ENCODE measurements at places on chromosomes 1 and 21. TPM values are rescaled to one million over a fixed set of nuclear protein-coding genes. Genes with fewer than 3 reads are reported as not detected.

Gene PPP2R5A
- total RNA-seq = 38.7 TPM

Gene SPRR2F
- not detected for total RNA-seq

Gene LENEP
- total RNA-seq = not detected

Gene CLEC20A
- 1.5 TPM for total RNA-seq

Gene NLRP3
- total RNA-seq = 2.4 TPM

GRCh38 chr1:217553949-217554509 lies 76.9 kb downstream of the GPATCH2 start:
- H3K4me1 ChIP-seq = no peaks in the 10 kb centered on the region
- H3K27ac ChIP-seq = no peak overlapping the region
- H3K36me3 ChIP-seq = no peaks in the 10 kb centered on the region
- H3K27me3 ChIP-seq = no peaks in the 10 kb centered on the region
- H3K4me3 ChIP-seq = no peak overlapping the region

DNA sequence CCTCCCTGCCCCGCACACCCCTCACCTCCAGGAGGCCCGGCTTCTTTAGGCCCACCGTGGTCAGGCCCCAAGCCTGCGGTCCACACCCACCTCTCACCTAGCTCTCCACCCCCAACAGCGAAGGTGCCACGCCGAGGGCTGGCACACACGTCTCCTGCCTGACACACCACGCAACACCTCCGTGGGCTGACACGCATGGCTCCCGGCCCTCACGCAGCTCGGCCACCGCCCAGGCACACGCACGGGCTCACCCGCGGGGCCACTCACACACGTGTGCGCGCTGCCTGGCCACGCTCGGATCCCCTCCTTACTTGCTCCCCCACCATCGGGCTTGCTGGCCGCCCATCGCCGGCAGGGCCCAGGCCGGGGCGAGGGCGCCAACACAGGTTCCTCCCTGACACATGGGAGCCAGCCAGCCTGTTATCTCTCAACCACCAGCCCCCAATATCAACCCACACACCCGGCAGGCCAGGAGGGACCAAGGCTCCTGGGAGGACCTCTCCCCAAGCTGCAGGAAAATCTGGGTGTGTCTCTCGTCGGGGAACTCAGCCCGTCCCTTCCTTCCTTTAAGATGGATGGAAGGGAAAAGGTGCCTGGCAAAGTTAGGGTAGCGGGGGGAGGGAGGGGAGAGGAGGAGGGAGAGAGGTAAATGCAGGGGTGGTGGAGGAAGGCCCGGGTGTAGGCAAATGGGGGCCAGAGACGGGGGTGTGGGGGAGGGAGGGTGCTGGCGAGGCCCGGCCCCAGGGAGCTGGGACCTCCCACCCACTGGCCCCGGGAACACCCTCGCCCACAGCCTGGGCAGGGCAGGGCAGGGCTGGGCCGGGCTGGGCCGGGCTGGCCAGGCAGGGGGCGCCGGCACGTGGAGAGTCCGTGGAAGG lies 546 bp downstream of the ELOVL1 start:
- peaks cover 37% of the 10 kb centered on the region for H3K36me3 ChIP-seq
- H3K4me1 ChIP-seq = peaks cover 18% of the 10 kb centered on the region

GRCh38 chr21:29186246-29186645 lies 55.8 kb downstream of the MAP3K7CL start:
- H3K4me3 ChIP-seq = no peak overlapping the region
- H3K4me1 ChIP-seq = no peaks in the 10 kb centered on the region
- no peaks in the 10 kb centered on the region for H3K36me3 ChIP-seq
- H3K27ac ChIP-seq = no peak overlapping the region

- peak overlapping the region; percentile 70 for H3K27ac ChIP-seq
- H3K4me1 ChIP-seq = no peaks in the 10 kb centered on the region
- no peak overlapping the region for H3K4me3 ChIP-seq
Measured at GRCh38 chr1:162676750-162677149, 44.5 kb downstream of the DDR2 start.

DNA sequence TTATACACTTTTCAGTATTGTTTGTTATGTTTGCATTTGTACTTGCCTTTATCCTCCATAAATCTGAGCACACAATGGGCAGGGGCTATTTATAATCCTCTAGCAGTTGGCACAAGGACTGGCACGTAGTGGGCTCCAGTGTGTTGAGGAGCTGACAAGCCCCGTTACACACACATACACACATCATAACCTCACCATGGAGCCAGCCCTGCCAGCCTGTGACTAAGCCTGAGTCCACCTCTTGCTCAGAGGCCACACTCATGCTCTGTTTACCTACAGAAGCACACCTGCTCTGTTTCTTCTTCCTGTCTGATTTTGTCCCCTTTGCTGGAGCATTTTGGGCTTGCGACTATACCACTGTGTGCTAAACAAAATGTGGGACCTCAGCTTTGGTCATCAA lies 64.5 kb upstream of the SPATA6 start:
- H3K4me3 ChIP-seq = no peak overlapping the region
- H3K27ac ChIP-seq = no peak overlapping the region
- no peaks in the 10 kb centered on the region for H3K27me3 ChIP-seq
- H3K4me1 ChIP-seq = no peaks in the 10 kb centered on the region

DNA sequence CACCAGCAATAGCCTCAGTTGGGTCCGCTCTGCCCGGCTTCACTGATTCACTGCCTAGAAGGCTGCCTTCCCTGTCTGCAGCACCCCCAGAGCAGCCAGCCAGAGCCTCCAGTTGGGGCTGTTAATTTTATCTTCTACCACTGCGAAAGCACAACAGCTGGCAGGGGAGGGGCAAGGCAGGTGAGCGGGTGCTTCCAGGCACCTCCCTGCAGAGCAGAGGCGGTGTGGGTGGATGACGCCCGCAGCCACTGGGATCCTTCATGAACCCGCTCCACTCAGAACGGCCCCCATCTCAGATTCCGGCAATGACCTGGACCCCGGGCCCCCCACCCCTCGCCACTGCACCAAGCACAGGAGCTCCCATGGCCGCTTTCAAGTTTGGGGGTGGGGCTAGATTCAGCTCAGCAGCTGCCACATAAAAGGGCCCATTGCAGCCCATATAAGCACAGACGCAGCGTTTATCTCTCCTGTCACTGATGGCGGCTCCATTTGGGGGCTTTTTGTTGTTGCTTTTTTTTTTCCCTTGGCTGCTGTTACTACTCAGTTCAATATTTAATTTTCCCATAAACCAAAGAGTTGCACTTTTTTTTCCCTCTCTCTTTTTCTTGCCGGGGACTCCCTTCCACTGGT lies 128.0 kb upstream of the KLHDC7A start:
- no peak for DNase-seq
- no peak overlapping the region for H3K4me3 ChIP-seq
- H3K27me3 ChIP-seq = no peaks in the 10 kb centered on the region
- H3K27ac ChIP-seq = no peak overlapping the region
- H3K4me1 ChIP-seq = no peaks in the 10 kb centered on the region

GRCh38 chr21:36709868-36710728 lies 11.2 kb downstream of the SIM2 start:
- no peaks in the 10 kb centered on the region for H3K27me3 ChIP-seq
- H3K36me3 ChIP-seq = no peaks in the 10 kb centered on the region
- peaks cover 28% of the 10 kb centered on the region for H3K4me1 ChIP-seq

Measured in tibial nerve (tissue), 4 donors.